ENCODE measurements at places on chromosomes 5 and 9.

GRCh38 chr5:5677738-5678137, 255.3 kb downstream of the ICE1 start:
- no peak for DNase-seq

DNA sequence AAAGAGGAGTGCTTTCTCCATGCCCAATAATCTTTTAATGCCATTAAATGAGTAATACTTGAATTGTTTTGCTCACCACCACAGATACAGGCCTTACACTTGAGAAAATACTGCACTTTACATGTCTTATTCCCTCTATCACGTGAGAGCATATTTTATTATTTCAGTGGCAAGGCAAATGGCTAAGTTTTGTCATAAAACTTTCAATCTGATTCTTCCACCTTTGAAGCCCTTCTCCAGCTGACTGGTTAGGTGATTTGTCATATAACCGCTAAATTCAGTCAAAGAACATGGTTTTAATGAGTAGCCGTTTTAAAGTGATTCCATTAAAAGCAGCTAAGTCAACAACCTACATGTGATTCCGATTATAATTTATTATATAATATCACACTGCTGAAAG, 43.8 kb downstream of the FAT2 start:
- no peak for DNase-seq

- DNase-seq, result no peak
Observed at GRCh38 chr5:68467794-68468193, 252.2 kb downstream of the PIK3R1 start.

GRCh38 chr5:56664025-56664424, 151.3 kb upstream of the MAP3K1 start:
- no peak for DNase-seq

DNA sequence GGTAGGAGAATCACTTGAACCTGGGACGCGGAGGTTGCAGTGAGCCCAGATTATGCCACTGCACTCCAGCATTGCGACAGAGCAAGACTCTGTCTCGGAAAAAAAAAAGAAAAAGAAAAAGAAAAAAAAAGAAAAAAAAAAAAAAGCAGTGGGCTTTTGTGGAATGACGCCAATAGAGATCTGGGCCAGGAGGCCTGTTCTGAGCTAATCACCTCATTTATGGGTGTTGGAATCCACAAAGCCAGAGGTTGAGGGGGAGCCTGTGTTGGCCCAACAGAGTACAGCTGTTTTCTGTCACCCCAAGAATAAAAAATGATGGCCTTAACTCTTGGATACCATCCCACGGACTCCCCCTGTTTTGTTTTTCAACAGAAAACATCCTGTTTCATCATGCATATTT, 18.5 kb downstream of the OSTF1 start:
- no peak for DNase-seq

DNA sequence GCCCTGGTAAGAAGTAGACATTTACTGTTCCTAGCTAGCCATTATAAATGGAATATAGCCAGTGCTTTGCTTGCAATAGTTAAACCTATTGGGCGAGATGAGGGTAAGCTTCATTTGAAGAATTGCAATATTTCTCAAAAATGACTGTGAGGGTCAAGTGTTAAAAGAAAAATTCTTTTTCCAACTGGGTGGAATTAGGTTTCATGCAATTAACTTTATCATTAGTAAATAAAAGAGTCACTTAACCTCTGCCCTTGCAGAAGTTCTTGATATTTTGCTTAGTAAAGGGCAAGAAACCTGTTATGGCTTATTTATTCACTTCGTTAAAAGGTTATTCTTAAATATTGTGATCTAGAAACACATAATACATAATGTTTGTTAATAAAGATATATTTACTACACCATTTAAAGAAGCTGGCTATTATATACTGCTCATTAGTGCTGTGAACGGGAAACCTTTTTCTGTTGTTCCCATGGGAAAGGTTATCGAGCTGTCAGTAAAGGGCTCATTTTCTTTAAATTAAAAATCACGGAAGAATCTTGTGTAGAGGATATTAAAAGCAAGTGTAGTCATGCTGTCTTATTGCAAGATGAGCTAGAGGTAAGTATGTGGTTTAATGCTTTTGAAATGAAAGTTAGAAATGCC, 370.5 kb downstream of the CSNK1G3 start:
- no peak for DNase-seq

DNA sequence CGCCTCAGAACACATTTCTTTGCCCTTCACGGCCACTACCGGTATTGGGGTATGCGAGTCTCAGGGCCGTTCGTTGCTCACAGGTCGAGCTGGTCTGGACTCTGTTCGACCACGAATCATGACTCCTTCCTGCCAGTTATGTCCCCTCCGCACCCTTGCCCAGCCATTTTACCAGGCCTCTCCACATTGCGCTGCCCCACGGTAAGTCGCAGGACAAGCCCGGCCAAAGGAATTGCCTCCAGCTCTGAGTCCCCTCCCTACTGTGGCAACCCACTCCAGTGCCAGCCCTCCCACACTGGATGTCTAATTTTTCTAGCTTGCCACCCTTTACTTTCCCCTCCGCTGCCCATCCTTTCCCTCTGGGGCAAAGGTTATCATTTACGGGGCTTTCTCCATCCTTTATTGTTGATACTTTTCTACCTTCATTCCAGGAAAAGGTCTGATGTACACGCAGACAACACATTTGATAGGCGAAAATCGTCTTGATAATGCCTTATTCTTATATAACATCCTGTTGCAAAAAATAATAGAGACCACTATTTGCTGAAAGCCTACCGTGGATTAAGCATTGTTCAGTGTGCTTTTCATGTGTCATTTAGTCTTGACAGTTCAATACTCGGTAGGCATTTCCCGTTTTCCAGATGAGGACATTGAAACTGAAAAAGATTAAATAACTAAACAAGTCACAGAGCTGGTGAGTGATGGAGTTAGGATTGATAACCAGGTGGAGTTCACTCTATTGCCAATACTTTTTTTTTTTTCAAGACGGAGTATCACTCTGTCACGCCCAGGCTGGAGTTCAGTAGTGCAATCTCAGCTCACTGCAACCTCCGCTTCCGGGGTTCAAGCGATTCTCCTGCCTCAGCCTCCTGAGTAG, 958 bp upstream of the HSPA5 start:
- no peak for DNase-seq
